Fibroblast of skin of scalp (primary cell): ENCODE measurements at places on chromosomes 5 and 9.

- peak; percentile 46 for DNase-seq
Observed at GRCh38 chr5:911601-912000, 18.9 kb downstream of the TRIP13 start.

DNA sequence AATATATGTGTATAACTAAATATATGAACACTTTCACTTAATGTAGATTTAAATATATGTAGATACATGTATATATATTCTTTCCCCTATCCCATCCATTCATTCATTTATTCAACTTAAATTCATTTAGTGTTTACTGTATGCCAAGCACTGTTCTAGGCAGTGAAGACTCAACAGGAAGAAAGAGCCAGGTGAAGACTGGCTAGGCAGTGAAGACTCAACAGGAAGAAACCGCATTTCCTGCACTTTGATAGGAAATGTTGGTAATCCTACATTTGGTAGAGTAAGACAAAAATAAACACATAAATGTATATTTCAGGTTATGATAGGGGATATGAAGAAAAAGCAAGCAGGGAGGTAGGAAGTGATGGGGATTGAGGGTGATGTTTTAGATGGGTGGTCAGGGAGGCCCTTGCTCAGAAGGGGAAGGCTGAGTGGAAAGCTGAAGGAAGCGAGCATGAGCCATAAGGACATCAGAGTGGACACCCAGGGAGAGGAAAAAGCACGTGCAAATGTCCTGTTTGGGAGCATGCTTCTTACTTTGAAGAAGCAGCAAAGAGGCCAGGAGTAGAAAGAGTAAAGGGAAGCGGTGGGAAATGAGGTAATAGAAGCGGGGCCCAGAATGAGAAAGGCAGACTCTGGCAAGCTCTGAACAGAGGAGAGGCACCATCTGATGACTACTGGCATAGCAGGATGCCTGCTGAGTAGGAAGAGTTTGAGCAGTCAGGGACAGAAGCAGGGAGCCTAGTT is 227.8 kb upstream of the MAP3K1 start:
- no peak for DNase-seq

- DNase-seq: no peak
Observed at GRCh38 chr5:135446206-135446605, 942 bp downstream of the DCANP1 start.

DNA sequence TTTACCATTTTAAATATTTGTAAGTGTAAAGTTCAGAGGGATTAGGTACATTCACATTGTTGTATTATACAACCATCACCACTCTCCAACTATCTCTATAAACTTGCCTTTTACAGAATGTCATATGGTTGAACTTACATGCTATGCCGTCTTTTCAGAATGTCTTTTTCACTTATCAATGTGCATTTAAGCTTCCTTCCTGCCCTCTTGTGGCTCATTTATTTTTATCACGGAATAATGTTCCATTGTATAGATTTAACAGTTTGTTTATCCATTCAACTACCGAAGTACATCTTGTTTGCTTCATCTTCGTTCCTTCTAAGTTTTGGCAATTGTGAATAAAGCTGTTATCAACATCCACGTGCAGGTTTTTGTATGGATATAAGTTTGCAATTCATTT is 133.3 kb upstream of the C6 start:
- peak; percentile 4 for DNase-seq

GRCh38 chr5:116626272-116626723 is 51.7 kb upstream of the SEMA6A start:
- peak; percentile 58 for DNase-seq
